GM12892 (cell line): ENCODE measurements at places on chromosomes 3 and 15.

DNA sequence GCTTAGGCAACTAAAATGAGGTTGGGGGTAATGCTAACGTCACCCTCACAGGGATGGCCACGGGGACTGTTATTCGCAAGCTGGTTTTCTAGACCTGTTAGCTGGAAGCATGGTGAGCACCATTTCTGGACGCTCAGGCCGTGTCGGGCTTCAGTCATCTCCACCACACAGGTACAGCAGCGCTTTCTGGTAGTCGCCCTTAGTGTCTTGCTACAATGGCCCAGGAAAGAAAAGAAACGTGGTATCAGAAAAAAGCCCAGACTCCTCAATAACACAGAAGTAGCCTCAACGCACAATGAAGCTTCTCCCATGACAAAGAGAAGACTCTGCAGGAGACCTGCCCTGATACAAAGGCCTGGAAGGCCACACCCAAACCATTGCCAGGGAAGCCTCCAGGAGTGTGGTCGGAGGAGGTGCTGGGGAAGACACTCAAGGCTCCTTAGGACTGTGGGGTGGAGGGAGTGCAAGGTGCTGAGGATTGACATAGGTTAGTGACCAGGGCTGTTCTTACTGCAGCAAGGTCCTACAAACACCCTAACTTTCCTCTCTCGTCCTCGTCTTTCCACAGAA lies 50.2 kb downstream of the ANXA2 start:
- DNase-seq = no peak

DNA sequence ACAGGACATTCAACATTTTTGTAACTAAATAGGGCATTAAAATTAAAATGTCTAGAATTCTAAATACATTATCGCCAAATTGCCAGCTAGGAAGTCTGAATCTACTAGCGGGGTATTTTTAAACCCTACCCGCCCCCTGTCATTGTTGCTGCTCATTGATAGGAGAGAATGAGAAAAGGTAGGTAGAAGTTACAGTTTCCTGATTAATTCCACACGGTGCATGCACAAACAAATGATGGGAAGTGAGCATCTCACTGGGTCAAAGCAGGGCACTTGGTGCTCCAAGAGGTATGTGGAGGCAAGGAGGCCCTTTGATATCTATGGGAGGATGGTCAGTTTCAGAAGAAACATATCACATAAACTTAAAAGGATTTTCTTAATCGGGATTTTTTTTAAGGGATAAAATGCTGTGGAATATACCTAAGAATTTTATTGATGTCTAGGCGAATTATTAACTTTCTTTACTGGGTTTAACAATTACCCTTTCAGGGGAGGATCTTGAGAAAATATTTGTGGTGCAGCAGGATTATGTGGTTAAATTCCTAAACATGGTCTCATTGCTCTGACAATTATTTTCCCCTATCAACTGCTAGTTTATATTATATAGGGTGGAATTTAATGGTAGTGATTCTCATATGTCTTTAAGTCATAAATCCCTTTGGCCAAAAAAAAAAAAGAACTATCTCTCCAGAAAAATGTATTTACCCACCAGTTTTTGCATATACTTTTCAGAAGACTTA lies 236.0 kb upstream of the GOLGA6L4 start:
- no peak for DNase-seq

DNA sequence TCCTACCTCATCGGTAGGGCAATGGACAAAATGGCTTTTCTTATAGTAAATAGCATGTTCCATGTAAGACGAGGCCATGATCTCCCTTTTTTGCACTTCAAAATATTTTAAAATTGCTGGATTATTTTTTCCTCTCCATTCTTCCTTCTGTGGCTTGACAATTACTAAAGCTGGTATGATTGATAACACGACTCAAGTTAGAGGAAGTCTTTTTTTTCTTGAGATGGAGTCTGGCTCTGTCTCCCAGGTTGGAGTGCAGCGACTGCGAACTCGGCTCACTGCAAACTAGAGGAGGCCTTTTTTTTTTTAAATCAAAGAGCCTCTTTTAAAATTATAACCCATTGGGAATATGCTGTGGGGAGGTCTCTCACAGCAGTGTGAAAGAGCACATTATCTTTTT lies 124.5 kb upstream of the TBL1XR1 start:
- DNase-seq = no peak

GRCh38 chr3:68306571-68306970 lies 625.8 kb downstream of the TAFA4 start:
- DNase-seq = peak; percentile 1

DNA sequence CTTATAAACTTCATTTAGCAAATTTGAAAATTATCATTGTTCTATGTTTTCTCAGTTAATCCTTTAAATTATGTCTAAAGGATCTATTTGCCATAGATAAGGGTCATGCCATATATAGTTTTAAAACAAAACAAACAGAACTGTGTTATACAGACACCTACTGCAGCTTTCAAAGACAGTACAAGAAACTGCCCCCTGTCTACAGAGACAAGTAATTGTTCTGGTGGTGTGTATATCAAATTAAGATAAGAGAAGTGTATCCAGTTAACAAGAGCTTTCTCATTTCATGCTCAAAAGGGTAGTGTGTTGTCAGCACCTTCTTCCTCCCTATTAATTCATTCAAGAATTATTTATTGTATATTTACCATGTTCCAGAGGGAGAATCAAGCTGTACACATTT lies 201.2 kb downstream of the FMN1 start:
- no peak for DNase-seq

GRCh38 chr3:115913069-115913686 lies 289.9 kb downstream of the GAP43 start:
- DNase-seq = no peak

- DNase-seq = no peak
Measured at GRCh38 chr3:119681279-119681678, 4.1 kb upstream of the COX17 start.

DNA sequence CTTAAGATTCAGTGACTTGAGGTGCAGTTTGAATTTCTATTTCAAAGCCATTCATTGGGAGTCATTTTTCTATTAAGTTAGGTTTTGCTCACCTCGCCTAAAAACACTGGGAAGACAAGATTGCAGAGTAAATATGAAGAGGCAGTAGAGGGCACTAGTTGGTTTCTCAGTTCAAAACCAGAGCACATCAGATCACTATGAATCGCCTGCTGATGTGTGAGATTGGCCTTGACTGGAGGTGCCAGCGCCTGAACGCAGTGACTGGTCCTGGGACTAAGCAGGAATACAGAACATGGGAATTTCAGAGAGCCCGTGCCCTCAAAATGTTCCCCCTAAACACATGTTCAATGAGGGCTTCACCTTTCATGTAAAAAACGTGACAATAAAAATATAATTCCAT lies 229.0 kb downstream of the ITPR1 start:
- peak; percentile 31 for DNase-seq

- peak; percentile 60 for DNase-seq
Measured at GRCh38 chr15:100918690-100919480, at the start of gene LRRK1. LRRK1 (plus strand) TSS chr15:100919357; CDS start chr15:100924633, 5,276 bp downstream.

DNA sequence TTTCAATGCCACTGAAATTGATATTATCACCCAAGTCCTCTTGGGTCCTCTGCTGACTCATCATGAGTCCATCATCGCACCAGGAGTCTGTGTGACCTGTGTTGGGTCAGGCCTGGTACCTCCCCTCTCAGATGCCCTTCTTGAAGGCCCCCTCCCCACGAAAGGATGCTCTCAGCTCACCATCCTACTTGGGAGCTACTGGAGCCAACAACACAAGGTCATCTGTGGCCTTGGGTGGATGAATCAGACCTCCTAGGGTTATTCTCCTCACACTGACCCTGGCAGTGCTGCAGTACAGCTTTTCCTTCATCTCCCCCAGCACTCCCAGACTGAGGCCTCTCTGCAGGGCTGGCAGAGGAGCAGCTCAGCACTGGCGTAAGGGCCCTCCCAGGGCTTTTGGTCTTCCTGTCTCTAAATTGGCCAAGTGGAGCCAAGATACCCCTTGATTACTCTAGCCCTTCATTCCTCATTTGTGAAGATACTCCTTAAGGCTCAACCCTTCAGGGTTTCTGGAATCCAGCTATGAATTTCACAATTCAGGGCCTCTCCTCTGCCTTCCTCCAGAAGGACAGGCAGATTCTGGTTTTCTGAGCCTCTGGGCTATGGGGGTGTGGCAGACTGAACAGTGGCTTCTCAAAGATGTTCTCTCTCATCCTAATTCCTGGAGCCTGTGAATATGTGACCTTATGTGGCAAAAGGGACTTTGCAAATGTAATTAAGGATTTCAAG lies 80.7 kb upstream of the GSK3B start:
- DNase-seq = no peak

- DNase-seq = no peak
Measured at GRCh38 chr15:63481105-63481810, 23.1 kb upstream of the USP3 start.

DNA sequence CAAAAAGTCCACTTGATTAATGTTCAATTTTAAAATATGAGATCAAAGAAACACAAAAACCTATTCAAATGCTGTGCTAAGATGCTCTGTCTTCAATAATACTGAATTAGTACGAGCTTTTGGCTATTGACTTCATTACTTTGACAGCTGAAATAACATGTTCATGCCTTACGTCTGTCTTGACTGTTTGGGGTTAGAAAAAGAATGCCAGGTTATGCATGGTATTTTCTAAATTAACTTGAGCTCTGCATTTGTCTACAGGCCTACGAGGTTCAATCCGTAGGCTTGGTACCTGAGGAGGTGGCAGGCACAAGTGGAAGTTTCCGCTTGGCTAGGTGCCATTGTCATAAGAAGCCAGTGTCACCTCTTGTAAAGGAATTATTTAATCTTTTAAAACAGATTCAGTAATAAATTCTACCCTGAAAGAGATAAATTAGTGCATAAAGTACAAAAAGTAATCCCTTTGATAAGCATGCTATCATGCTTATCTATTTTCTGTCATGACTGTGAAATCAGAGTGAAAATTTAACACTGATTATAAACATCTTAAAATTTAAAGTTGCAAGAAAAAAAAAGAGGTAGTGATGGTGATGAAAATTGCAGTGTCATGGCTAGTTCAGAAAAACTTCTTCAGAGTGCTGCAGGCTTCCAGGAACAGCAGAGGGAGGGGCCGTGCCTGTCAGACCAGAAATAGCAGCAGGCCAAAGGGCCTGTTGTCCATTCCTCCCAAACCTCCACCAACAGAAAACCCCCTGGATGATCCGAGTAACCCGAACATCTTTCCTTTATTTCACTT lies 115.7 kb downstream of the ARRDC4 start:
- DNase-seq = no peak
